ENCODE measurements at places on chromosomes 13 and 19. TPM values are rescaled to one million over a fixed set of nuclear protein-coding genes. Genes with fewer than 3 reads are reported as not detected.

Gene ABHD17A
- 65.4 TPM for polyA plus RNA-seq

Gene TMEM255B
- polyA plus RNA-seq, result 7.3 TPM

Gene OLFM2
- polyA plus RNA-seq, result 16.2 TPM

Gene CPT1C
- 10.5 TPM for polyA plus RNA-seq

Gene DDX49
- polyA plus RNA-seq, result 43.2 TPM

Gene ZNF667
- 15.0 TPM for polyA plus RNA-seq

Gene STRN4
- 95.8 TPM for polyA plus RNA-seq

Gene KLHL1
- polyA plus RNA-seq, result 1.1 TPM

Gene IZUMO2
- polyA plus RNA-seq, result 0.24 TPM

Gene ZNF85
- polyA plus RNA-seq, result 18.1 TPM

Gene ZNF586
- 15.8 TPM for polyA plus RNA-seq

GRCh38 chr19:51172223-51172622 is 30.1 kb downstream of the SIGLEC7 start:
- no peak for DNase-seq

- no peak for DNase-seq
Measured at GRCh38 chr13:97255515-97256021, 33.4 kb downstream of the MBNL2 start.

- no peak for DNase-seq
Measured at GRCh38 chr13:73519396-73520116, 460.8 kb downstream of the KLF5 start.

- DNase-seq, result no peak
Measured at GRCh38 chr13:76350399-76350798, 535.8 kb downstream of the KCTD12 start.

DNA sequence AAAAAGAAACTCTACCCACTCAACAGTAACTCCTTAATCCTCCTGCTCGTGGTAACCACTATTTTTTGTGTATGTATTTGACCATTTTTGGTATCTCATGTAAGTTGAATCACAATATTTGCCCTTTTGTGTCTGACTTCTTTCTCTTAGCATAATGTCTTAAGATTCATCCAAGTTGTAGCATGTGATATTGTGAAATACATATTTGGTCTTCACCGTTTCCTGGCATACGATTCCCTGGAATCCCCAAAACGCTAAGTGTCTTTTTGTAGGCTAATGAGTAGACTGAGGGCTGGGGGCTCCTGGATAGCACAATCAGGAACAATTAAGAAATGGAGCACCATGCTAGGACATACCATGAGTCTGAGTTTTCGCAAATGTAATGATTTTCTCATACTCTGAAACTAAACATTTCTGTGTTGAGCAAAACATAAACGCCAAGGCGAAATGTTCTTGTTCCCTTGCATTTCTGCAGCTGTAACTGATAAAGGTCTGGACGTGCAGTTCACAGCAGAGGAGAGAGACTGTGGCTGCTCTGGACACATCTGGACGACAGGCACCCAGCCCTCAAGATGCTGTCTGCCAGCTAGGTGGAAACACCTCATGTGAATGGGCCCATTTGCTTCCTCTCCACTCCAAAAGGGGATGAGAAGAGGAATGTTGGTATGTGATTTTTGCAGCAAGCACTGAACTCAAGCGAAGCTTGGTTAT is 38.4 kb downstream of the BRD4 start:
- DNase-seq, result no peak

GRCh38 chr13:44111701-44112100 is 232.0 kb downstream of the LACC1 start:
- DNase-seq, result no peak

DNA sequence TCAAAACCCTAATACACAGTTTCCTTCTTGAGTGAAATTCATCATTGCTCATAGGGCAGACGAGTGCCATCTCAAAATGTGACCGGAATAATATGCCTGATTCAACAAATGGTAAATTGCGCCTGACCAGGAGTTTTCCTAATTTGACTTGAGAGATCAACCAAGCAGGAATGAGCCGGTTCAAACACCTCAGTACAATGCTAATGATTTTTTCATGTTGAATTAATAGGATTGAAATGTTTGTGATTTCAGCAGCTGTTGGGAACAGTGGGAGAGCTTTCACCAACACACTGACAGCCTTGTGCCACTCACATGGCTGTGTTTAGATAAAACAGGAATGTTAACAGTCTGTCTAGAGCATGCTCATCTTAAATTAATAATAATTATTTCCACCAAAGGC is 484.8 kb downstream of the PCDH9 start:
- no peak for DNase-seq

DNA sequence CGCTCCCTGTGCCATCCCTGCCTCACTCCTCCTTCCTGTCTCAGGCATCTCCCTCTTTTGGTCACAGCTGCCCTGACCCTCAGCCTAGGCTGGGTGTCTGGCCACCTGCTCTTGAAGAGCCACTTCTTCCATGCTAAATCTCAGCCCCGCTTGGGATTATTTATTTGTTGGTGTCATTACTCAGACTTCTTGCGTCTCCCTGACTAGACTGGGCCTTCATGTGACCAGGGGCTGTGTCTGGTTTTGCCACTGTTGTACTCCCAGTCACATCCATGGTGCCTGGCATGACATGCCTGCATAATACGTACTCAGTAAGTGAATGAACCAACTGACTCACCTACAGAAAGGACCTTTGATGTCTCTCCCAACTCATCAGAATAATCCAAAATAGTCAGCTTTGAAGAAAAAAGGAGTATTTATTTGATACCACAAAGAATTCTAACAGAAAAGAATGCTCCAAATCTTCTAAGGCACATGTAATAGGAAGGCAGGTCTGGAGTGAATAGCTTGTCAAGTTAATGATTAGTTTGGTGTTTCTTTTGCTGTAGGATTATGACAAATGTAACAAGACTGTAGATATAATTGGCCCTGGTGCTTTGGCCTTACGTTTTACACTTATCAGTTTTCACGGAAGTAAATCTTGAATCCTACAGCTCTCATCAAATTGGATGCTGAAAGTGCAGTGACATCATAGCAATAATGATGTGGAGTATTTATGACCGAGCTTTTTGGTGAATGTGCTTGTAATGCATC is 84.0 kb downstream of the ALOX5AP start:
- DNase-seq, result no peak

GRCh38 chr19:4911314-4911713 is 2.0 kb downstream of the UHRF1 start:
- no peak for DNase-seq

- no peak for DNase-seq
Measured at GRCh38 chr13:94119360-94119936, 360.0 kb downstream of the DCT start.

- no peak for DNase-seq
Measured at GRCh38 chr19:30551271-30551670, 179.1 kb downstream of the ZNF536 start.

- no peak for DNase-seq
Measured at GRCh38 chr13:48624858-48625257, 28.9 kb upstream of the CYSLTR2 start.

- no peak for DNase-seq
Measured at GRCh38 chr13:51303063-51303552, 36.4 kb upstream of the SERPINE3 start.

DNA sequence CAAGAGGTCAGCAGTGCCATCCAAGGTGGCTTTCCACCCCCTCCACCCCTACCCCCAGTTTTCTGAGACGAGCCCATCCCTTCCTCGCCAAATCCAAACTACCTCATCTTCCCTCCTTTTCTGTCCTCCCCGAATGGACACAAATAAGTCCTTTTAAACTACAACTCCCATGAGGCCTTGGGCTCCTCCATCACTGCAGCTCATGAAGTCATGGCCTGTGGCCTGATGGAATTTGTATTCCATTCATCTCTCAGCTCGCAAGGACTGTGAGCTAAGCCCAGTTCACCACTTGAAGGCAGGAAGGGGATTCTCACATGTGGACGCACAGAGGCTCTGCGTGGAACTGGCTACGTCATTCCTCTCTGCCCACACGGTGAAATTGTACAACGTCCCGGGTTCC is 12.5 kb downstream of the PTPRH start:
- DNase-seq, result no peak

DNA sequence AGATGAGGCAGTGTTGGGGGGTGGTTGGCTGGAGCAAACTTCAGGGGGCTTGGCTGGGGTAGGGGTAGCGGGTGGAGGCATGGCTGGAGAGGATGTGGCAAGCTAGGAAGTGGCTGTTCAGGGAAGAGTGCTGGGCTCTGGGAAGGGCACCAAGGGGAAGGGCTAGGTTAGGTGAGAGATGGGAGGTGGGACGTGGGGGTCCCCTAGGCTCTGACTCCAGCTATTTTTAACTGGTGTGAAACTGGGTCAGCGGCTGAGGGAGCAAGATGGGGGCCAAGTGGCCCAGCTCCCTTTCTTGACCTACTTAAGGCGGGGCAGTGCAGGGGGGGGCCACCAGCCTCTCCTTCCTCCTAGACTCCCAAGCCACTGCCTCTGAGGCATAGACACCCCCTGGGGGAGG is 7.3 kb downstream of the KCNC3 start:
- DNase-seq, result no peak

DNA sequence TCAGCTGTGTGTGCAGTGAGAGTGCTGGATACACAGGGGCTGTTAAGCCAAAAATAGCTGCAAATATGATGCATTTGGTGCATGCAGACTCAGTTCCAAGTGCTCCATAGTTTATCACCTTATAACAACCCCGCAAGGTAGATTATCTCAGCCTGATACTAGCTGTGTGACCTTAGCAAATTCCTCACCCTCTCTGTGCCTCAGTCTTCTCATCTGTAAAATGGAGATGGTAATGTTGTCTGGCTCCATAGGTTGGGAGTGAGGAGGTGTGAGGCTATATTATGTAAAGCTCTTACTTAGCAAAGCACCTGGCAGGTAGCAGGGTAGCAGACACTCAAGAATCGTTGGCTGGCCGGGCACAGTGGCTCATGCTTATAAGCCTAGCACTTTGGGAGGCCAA is 23.8 kb upstream of the SHKBP1 start:
- no peak for DNase-seq

GRCh38 chr19:43316591-43317319 is 36.7 kb upstream of the CD177 start:
- no peak for DNase-seq

DNA sequence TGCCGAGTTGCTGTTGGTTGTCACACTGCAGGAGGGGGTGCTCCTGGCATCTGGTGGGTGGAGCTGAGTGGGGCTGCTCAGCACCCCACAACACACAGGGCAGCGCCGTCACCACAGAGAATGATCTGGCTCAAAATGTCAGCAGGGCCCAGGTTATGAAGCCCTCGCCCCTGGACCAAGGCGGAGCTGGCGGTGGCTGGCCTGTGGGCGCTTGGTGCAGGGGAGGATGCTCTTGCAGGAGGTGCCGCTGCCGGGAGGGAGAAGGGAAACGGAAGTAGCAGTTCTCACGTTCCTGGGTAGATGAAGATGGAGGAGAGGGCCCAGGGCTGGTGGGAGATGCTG is 14.2 kb upstream of the LENG8 start:
- no peak for DNase-seq

DNA sequence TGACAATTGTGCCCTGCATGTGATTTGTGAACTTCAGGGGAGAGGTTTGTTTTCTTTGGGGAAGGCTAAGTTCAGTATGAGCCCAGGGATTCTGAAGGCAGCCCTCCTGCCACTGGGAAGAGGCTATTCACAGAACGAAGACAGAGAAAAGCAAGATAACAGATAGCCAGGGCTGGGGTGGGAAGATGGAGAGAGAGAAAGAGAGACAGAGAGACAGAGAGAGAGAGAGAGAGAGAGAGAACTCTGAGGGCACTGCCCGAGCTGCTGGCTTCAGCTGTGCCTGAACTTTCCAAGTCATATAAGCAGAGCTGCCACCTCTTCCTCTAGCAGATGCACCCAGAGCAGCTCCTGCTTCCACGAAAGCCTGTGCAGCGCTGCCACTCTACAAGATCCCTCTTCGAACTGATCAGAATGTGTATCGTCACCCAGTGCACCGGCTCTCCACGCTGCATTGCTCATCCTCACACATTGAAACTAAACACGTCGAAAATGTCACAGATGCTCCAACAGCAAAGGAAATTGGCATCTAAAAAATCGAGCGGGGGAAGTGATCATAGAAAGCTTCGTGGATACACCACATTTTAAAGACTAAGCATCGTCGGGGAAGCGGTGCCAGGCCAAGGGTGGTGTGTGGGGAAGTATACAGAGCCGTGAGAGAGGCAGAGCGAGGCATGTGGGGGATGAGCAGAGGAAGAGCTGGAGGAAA is 81.8 kb upstream of the SIAH3 start:
- no peak for DNase-seq

DNA sequence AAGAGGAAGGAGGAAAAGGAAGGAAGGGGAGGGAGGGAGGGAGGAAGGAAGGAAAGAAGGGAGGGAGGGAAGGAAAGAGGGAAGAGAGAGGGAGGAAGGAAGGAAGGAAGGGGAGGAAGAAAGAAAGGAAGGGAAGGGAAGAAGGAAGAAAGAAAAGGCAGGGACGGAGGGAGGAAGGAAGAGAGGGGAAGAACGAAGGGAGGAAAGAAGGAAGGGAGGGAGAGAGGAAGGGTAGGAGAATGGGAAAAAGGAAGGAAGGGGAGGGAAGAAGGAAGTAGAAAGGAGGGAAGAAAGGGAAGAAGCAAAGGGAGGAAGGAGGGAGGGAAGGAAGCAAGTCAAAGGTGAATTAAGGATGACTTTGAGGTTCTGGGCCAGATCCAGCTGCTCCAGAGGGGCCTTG is 3.0 kb downstream of the ACSBG2 start:
- no peak for DNase-seq

GRCh38 chr19:8393871-8394250 is 3.7 kb downstream of the RAB11B start:
- DNase-seq, result no peak

GRCh38 chr13:26695360-26695705 is 65.3 kb downstream of the GPR12 start:
- DNase-seq, result no peak

DNA sequence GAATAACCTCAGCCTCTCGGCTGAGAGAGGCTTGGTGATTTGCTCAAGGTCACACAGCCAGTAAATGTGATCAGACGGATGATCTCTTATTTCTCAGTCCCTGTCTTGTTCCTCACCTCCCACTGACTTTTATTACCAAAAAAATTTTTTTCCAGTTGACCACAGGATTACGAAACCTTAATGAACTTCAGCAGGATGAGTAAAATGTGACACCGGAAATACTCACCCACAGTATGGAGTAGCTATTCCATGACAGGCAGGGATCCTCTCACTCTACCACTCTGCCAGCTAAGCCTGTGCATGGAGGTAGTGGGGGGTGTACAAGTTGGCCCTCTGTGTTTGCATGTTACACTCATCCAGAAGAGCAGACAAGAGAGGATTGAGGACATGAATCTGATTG is 916.4 kb downstream of the UQCRFS1 start:
- DNase-seq, result no peak

- DNase-seq, result no peak
Measured at GRCh38 chr19:32372726-32373517, 27.5 kb downstream of the ZNF507 start.

GRCh38 chr19:5364674-5365073 is 24.1 kb upstream of the PTPRS start:
- no peak for DNase-seq

All from left renal cortex interstitium (tissue), 4 donors.